Omental fat pad (tissue), 4 donors: ENCODE measurements at places on chromosomes 1 and 21. TPM values are rescaled to one million over a fixed set of nuclear protein-coding genes. Genes with fewer than 3 reads are reported as not detected.

- no peak for DNase-seq
These were observed 12.7 kb upstream of the PDPN start for GRCh38 chr1:13570924-13571323.

Gene PPP1R15B
- total RNA-seq = 62.3 TPM

Gene TMEM79
- total RNA-seq = 1.3 TPM

GRCh38 chr1:91683598-91683951 lies 182.9 kb downstream of the CDC7 start:
- DNase-seq = no peak

Gene NUF2
- not detected for total RNA-seq

DNA sequence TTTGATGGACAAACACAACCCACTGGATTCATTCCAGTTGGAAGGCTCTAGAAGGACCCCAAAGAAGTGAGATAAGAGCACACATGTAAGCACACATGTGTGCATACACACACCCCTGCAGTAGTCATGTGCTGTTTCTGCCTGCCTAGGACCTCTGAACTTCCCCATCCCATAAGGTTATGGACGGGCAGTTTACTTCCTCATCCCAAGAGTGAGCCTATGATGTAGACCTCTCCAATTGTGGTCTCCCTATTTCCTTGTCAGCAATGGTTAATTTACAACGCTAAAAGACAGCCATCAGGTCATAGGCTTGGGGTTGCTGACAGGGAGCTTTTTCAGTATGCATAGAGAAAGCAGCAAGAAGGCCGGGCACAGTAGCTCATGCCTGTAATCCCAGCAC lies 15.4 kb upstream of the ADAR start:
- DNase-seq = no peak

DNA sequence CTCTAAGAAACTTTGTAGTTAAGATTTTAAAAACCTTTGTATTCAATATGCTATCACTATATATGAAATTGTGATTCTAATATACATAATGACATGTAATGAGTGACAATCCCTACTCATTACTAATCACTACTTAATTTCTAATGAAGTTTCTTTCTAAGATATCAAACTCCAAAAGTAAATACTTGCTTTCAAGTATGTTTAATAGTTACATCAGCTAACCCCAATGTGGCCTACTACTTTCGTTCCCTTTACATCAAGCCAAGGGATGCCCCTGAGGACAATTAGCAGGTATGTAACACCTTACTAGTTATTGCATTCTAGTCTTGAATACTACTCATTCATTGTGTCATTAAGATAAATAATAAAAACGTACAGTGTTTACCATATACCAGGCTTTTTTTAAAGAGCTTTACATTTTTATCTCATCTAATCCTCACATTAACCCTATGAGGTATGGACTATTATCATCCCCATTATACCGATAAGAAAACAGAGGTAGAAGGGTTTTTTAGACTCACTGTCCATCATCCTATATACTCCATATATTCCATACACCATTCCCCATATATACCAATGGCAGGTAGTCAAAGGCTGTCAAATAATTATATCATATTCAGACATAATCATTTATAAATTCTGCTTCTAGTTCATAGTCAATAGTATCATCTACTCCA lies 4.2 kb downstream of the PPP1R15B start:
- DNase-seq = no peak

- no peak for DNase-seq
These were observed 29.8 kb downstream of the ETNK2 start for GRCh38 chr1:204121840-204122555.

- DNase-seq = no peak
These were observed 24.3 kb upstream of the PLCH2 start for GRCh38 chr1:2451741-2452140.

DNA sequence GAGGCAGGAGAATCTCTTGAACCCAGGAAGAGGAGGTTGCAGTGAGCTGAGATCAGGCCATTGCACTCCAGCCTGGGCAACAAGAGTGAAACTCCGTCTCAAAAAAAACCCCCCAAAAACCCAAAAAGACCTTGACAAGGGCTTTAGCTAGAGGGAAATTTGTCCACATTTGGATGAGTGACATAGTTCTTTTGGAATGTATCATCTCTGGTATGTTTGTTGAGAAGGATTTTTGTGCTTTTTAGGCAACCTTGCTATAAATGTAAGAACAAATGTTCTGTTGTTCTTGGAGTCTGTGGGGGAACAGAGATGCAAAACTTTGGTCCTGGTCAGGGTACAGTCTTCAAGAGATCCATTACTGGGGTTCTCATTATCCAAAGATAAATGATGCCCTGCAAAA lies 28.9 kb downstream of the INAVA start:
- DNase-seq = no peak

DNA sequence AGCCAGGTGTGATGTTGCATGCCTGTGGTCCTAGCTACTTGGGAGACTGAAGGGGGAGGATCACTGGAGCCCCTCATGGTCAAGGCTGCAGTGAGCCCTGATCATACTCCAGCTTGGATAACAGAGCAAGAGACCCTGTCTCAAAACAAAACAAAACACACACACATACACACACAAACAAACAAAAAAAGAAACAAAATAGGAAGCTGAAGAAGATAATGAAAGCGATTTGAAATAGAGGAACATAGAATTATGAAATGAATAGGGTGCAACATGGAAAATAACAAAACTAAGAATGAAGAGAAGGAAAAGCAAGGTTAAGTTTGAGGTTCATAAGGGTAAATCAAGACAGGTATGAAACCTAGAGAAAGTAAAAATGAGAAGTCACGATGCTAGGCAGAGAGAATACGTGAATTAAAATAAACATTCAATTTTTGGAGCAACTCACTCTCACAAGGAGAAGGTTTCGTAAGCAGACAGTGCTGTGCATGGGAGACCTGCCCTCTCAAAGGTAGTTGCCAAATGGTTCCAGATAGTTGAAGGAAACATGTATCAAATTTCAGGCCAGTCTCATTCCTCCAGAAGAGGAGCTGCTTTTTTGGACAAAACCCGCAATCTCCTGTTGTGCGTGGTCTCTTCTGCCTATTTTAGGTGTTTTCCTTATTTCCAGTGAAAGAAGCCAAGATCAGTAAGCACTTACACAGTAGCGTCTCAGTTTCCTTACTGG lies 3.3 kb downstream of the CD46 start:
- no peak for DNase-seq

- DNase-seq = no peak
These were observed 201.7 kb downstream of the CRB1 start for GRCh38 chr1:197469620-197470210.
